DMS53 (cell line): ENCODE measurements at places on chromosomes 7 and 10.
A peak's percentile ranks its signal among the peaks of the same experiment; 100 is the strongest.

DNA sequence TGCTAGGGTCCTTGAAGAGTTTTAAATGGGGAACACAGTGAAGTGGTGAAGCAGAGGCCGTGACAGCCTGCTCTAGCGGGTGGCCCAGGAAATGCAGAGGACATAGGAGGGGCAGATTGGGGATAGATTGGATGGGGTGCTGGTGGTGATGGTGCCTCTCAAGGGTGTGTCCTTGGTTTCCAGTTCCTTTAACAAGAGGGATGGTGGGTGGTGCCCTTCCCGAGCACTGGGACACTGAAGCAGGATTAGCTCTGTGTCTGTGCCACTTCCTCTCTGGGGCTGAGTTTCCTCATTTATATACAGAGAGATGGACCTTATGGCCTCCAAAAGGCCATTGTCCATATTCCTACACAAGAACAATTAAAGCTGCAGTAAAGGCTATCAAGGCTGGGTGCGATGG is 285.5 kb downstream of the TCF7L2 start:
- DNase-seq: no peak

- DNase-seq: peak; percentile 33
These were observed 77.9 kb upstream of the PLXNA4 start for GRCh38 chr7:132654150-132654549.

DNA sequence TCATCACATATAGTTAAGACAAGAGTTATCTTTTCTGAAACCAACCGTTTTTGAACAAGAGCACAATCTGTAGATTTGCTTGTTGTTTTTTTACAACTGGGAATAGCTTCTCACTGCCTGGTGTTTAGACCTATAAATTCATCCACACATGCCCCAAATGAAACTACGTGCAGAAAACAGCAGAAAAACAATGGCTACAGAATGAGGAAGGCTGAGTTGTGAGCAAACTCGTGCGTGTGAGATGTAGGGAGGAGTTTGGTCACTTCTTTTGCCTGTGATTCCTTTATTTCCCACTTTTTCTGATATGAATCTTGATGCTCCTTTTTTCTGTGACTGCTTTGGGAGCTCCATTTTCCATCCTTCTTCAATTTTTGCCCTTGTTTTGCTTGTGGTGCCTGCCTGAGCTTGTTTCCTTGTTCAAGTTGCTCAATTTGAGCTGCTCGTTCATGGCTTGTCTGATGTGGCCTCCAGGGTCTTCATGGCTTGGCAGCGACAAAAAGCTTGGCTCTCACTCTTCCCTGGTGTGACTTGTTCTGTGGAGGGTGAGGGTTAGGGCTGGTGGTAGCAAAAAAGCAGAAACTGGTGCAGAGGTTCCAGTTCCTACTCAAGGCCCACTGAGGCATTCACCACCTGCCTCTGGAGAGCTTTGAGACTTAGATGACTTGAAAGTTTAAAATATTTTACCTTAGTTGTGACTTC is 76.9 kb downstream of the ZNF365 start:
- no peak for DNase-seq

DNA sequence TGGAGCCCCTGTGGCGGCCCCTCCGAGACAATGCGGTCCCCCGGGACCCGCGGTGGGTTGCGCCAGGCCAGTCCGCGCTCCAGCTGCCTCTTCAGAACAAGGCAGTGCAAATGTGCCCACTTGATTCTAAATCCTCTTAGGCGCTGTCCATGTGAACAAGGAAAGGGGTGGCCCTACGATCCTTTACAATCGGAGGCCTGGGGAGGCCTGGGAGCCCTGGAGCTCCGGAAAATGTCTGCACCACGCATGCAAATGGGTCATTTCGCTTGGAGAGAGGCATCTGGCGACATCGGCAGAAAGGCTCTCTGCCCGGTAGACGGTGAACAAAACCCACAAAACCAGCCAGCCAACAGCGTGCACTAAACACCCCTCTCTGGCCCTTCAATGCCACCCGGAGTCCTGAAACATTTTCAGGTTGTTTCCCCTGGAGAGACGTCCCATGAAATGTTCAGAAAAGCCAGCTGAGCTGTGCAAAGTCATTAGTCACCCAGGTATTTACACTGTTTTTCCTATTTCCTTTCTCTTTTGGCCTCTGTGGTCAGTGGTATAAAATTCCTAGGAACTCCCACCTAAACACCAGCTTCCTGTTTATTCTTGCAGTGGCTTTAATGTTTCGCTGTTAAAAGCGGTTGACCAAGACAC is 102.8 kb upstream of the ZNF438 start:
- DNase-seq: peak; percentile 84

DNA sequence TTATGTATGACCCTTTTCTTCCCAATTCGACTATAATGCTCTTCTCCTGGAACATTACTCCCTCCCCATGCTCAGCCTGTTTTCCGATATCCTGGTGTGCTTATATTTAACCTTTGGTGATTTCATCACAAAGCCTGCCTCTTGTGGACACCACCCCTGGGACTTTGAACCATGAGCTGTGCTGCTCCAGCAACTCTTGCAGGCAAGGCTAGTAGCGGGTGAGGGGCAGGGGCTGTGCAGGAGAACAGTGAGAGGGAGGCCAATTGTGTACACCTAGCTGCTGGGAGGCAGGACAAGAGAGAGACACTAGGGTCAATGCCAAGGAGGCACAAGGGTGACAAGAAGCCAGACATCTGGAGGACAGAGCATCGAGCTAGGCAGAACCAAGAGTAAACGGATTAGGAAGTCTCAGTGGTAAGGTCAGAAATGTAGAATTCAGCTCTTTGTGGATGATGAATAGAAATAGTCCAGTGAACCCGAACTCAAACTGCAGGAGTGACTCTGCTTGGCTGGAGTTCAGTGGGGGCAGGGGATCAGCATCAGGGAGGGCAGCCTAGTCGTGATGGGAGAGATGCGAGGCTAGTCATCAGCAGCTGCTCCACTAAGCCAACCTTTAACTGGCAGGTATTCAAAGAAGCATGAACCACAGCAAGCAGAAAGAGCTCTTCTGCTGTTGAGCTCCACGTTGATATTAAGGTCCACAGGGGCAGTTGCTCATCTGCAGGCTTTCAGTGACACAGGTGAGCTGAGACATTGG is 31.0 kb upstream of the MKI67 start:
- DNase-seq: no peak

- no peak for DNase-seq
These were observed 64.7 kb upstream of the DUSP5 start for GRCh38 chr10:110432814-110433565.

GRCh38 chr7:3754493-3755341 is 453.7 kb downstream of the SDK1 start:
- no peak for DNase-seq

DNA sequence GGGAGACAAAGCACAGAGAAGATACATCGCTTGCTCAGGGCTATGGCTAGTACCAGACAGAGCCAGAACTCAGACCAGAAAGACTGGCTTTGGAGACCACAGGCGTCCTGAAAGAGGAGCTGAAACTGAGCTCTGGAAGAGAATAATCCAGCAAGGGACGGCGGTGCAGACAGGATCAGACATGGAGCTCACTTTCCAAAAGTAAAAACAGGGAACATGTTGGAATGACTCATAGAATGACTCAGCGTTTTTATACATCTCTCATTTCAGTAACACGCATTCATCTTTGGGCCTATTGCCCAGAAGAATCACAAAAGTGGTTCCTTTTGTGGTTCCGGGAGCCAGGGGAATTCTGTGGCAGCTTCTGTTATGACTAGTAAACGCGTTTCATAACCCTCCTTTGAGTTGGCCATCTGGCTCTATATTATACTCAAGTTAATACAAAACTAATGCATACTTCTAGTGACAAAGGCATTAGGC is 37.2 kb downstream of the PLEKHS1 start:
- peak; percentile 63 for DNase-seq

DNA sequence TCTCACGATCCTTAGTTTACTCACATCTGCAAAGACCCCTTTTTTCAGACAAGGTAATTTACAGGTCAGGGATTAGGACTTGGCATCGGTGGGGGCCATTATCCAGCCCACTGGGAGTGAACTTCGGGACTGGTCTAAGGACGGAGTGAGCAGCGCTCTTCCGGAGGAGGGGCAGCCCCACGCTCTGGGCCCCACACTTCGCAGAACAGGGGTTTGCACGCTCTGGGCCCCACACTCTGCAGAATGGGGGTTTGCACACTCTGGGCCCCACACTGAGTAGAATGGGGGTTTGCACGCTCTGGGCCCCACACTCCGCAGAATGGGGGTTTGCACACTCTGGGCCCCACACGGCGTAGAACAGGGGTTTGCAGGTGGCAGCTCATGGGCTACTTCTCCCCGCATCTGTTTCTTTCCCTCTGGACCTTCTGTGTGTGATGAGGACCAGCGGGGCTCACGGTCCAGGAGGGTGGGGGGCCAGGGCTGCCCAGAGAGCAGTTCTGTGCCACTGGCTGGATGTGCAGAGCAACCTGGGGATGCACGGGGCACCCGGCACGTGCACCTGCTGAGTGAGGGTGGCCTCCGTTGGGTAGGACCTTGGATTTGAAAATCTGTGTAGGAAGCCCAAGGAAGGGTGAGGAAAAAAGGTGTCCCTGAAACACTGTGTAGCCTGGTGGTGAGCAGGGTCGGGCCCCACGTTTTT is 134.8 kb downstream of the WDR37 start:
- DNase-seq: no peak

DNA sequence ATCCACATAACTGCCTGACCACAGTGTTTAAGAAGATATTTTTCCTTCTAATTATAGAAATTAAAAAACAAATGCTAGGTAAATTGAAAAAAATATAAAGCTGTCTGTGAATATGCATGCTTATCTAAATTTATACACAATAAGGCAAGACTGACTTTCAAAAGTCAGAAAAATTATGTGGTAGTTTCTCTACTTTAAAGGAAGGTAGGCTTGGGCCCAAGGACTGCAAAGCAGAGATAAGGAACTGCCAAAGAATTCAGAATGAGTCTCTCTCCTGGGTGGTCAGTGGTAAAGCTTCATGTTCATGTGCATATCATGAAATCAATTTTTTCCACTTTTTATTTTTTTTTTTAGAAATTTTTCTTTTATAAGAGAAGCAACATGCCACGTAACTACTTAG is 998.6 kb downstream of the REEP3 start:
- no peak for DNase-seq

GRCh38 chr7:140668641-140669040 is 4.1 kb upstream of the ADCK2 start:
- DNase-seq: no peak

GRCh38 chr10:16386855-16387254 is 50.0 kb upstream of the PTER start:
- DNase-seq: peak; percentile 11

- DNase-seq: no peak
These were observed 76.4 kb downstream of the LARP4B start for GRCh38 chr10:855079-855478.

DNA sequence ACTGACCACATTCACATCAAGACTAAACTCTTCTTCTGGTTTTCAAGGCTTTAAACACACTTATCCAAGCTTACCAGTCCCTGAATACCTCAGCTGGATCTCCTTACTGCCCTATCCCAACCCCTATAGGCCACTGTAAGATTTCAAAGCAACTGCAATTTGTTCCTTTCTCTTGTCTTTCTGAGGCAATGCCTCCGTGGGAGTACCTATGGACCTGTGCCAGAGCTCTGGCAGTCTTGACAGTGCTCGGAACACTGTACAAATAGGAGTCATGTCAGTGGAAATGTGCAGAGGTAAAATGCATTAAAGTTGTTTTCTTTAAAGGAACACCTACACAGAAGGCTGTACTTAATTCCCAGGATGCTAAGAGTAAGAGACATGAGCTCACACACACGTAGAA is 124.7 kb downstream of the CNOT4 start:
- no peak for DNase-seq

GRCh38 chr7:22622116-22622785 is 104.7 kb upstream of the IL6 start:
- no peak for DNase-seq

GRCh38 chr10:74000892-74001669 is 3.2 kb downstream of the VCL start:
- no peak for DNase-seq

- DNase-seq: no peak
These were observed 25.9 kb downstream of the RGS10 start for GRCh38 chr10:119516381-119517234.

- DNase-seq: no peak
These were observed 13.8 kb upstream of the KMT2E start for GRCh38 chr7:105000200-105000599.
